ENCODE measurements at places on chromosomes 3 and 15.

- DNase-seq: no peak
These were observed 764.0 kb upstream of the DPPA4 start for GRCh38 chr3:110101361-110101760.

DNA sequence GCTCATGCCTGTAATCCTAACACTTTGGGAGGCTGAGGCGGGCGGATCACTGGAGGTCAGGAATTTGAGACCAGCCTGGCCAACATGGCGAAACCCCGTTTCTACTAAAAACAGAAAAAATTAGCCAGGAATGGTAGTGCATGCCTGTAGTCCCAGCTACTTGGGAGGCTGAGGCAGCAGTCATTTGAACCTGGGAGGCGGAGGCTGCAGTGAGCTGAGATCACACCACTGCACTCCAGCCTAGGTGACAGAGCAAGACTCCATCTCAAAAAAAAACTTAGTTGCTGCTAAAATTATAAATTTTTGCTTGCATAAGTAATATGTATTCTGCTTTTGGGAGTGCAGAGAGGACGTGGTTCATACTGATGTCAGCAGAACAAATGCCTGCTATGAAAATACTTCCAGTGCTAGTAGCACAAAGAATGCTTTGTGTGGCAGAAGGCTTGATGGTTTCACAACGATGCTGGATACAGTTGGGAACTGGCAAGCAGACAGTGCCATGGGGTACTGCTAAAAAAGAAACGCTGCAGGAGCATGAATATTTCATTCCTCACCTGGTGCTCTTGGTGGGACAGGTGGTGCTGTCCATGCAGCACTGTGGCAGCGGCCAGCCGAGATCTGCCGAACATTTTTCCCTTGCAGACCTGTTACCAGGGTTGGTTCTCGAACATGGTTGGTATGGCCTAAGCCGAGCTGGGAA is 31.1 kb downstream of the FBXL22 start:
- no peak for DNase-seq

- no peak for DNase-seq
These were observed 1.6 kb upstream of the SORD start for GRCh38 chr15:45021348-45021747.

- no peak for DNase-seq
These were observed 382.9 kb downstream of the GABRG3 start for GRCh38 chr15:27353856-27354255.

- DNase-seq: no peak
These were observed 53.8 kb downstream of the RBMS3 start for GRCh38 chr3:29334706-29335105.

GRCh38 chr3:159929171-159930141 is 59.2 kb upstream of the IL12A start:
- DNase-seq: no peak

- no peak for DNase-seq
These were observed 854.1 kb downstream of the NAALADL2 start for GRCh38 chr3:175713268-175713667.

DNA sequence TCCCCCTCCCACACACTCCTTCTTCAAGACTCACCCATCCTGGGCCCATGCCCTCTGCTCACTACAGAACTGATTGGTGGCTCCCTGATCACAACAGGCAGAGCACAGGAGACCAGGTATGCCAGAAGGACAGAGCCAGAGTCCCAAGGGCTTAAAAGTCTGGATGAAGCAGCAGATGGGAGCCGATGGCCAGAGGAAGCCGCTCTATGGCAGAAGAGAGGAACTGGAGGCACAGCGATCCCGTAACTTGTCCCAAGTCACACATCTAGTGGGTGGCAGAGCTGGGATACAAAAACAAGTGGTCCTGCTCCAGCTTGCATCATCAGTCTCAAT is 20.7 kb downstream of the ITGA11 start:
- DNase-seq: no peak

GRCh38 chr3:173583496-173583895 is 186.0 kb downstream of the NLGN1 start:
- DNase-seq: no peak
